Activated CD8-positive, alpha-beta memory T cell treated with anti-CD3 and anti-CD28 coated beads for 4 hours (primary cell): ENCODE measurements at places on chromosomes 4 and X.

GRCh38 chr4:87196146-87196545, 24.3 kb downstream of the KLHL8 start:
- no peak for DNase-seq

- DNase-seq, result no peak
Measured at GRCh38 chr4:95540227-95540626, 8.5 kb downstream of the UNC5C start.

DNA sequence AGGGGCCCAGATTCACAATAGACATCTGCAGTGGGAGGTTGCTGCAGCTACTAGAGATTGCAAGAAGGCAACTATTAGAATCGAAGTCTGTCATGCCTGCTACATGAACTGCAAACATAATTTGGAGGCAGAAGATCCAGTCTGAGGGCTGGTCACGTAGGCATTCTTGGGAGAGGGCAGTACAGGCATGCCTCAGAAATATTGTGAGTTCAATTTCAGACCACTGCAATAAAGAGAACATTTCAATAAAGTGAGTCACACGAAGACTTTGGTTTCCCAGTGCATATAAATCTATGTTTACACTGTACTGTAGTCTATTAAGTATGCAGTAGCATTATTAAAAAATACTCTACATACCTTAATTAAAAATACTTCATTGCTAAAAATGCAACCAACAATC, 585.8 kb upstream of the FAT1 start:
- no peak for DNase-seq

GRCh38 chr4:15718959-15719358, 16.1 kb downstream of the BST1 start:
- no peak for DNase-seq

GRCh38 chr4:57691370-57691769, 581.2 kb upstream of the IGFBP7 start:
- DNase-seq, result no peak

DNA sequence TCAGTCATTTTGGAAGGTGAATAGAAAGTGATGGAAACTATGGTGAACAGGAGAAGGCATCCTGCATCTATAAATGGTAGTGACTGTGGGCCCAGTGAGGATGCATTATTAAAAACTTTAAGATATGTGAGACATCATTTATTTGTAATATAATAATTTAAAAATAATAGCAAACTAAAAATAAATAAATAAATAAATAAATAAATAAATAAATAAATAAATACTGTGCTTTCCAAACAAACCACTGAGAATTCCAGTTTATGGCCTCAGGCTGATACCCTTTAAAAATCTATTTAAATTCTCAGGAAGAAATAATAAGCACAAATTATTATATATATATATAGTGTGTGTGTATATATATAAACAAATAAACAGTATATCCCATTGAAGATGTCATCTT, 248.0 kb upstream of the DCAF8L1 start:
- DNase-seq, result no peak
